Fibroblast of lung (primary cell): ENCODE measurements at places on chromosomes 3 and 15. TPM values are rescaled to one million over a fixed set of nuclear protein-coding genes. Genes with fewer than 3 reads are reported as not detected.

DNA sequence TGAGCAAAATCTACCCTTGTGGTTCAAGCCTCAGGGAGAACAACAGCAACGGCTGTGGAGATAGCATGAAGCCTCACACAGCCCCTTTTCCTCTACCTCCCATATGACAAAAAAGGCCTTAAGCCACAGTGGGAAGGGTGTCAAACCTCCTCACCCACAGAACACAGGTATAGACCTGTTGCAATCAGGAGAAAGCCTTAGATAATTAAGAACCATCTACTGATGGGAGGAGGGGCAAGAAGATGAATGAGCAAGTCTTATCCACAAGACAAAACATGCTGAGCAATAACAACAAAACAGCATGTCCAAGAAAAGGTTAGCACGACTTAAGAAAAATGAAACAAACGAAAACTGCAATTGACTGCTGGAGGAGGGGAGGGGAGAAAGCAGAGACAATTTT lies 272.9 kb upstream of the BCHE start:
- no peak for DNase-seq

- DNase-seq: no peak
Measured at GRCh38 chr15:74364936-74365597, 2.4 kb downstream of the CYP11A1 start.

SAMD7 gene
- not detected in 2 replicates for total RNA-seq

DNA sequence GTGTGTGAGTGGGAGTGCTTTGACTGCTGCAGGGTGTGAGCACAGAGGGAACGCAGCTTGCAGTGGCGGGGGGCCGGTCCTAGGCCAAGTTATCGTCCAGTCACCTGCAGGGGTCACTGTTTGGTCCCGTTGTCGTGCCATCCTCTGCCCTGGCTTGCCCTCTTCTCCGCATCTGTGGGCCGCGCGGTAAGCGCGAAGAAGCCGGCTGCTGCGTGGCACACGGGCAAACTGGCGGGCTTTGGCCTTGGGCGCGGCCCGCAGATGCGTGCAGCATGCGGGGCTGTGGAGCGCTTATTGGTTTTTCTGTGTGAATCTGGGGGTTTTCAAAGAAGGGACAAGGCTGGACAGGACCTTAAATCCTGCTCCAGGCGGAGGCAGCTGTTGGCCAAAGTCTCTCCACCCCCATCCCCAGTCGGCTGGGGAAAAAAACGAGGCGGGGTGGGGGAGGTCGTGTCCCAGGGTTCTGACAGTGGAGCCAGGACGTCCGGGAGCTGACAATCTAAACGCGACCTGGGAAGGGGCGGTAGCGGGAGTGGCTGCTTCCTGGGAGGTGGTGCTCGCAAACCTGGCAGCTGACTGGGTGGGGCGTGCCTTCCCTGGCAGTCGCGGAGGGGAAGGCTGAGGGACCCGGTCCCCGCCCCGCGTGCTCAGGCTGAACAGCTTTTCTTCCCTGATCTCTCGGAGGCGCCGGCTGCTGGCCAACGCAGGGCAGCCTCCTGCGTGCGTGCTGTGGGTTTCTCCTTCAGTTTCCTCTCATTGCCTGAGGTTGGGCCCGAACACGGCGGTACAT lies 39.7 kb upstream of the VEPH1 start:
- peak; percentile 79 for DNase-seq

DNA sequence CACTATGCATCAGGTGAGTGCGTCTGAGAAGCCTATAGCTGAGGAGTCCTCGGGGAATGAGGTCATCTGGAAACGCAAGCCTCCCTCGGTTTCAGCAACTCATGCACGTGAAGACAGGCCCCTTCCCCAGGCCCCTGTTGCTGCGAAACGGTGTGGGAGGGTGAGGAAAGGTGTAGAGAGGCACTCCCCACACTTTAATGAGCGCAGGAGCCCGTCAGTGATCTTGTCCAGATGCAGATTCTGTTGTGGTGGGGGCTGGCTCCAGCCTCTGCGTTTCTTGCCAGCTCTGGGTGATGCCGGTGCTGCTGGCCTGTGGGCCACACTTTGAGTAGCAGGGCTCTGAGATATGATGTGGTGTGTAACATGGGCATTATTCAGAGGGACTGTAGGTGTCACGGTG lies 38.6 kb upstream of the LACTB start:
- DNase-seq: no peak

DNA sequence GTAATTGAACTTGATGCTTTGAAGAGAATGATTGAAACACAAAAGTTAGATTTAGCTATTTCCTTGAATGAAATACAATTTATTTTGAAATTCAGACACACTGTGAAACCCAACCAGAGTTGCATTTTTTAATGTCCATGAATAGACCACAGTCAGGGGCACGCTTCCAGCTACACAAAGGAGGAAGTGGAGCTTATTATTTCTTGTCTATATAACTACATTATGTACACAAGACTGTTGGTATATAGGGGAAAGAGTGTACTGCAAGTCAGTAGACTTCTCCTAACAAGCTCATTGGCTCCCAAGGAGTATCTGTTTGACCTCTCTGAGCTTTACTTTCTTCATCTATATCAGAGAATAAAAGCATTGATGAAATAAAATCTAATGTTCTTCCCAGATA lies 326.2 kb downstream of the RYR3 start:
- DNase-seq: no peak

SSR3 gene
- total RNA-seq: 125 and 159 TPM in 2 replicates

GRCh38 chr3:143220741-143221140 lies 101.2 kb downstream of the CHST2 start:
- DNase-seq: no peak

DNA sequence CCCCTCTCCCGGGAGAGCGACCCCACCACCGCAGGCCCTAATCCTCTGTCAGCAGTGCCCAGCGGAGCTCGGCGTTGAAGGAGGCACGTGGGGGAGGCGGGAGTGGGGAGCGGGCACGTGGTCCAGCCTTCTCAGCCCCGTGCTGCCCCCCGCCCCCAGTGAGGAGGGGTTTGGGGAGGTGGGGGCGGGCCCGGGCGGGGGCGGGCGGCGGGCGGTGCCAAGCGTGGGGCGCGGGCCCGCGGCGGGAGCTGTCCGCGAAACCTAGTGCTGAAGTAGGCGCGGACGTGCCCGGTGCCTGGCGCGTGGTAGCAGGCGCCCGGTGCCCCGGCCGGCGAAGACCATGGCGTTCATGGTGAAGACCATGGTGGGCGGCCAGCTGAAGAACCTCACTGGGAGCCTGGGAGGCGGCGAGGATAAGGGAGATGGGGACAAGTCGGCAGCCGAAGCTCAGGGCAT lies at the start of gene CPLX3:
CPLX3 (plus strand) TSS at position 264 of the 456 bp plus-strand sequence; CDS start at position 341, 77 bp downstream.
- no peak for DNase-seq

DNA sequence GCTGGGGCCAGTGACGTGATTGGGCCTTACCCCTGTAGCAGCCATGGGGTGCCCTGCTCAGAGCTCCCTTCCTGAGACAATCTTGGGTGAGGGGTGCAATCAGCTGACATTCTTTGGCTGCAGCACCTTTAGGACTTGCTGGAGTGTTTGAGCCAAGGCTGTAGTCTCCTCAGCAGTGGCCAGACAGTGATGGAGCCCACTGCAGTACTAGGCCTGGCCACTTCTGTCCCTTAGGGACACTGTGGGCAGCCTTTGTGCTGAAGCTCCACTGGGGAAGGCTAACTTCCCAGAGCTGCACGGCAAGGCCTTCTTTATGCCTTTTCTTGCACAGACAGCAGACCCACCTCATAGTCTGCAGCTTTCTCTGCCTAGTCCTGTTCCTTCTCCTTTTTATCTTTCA lies 284.9 kb upstream of the IGF1R start:
- no peak for DNase-seq

DNA sequence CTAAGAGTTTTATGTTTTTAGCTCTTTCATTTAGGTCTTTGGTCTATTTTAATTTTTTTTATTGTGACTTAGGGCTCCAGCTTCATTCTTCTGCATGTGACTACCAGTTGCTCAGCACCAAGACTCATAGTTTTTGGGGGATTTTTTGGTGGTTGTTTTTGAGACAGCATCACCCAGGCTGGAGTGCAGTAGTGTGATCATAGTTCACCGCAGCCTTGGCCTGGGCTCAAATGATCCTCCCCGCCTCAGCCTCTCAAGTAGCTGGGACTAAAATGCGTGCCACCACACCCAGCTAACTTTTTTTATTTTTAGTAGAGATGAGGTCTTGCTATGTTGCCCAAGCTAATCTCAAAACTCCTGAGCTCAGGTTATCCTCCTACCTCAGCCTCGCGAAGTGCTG lies 19.4 kb downstream of the CDV3 start:
- DNase-seq: no peak

- DNase-seq: peak; percentile 81
Measured at GRCh38 chr15:66747886-66748707, 46.1 kb downstream of the SMAD6 start.
